Transverse colon (tissue), 4 donors: ENCODE measurements at places on chromosomes 5 and 9. TPM values are rescaled to one million over a fixed set of nuclear protein-coding genes. Genes with fewer than 3 reads are reported as not detected.

F2R gene
- total RNA-seq: 5.6 TPM

TCF7 gene
- total RNA-seq: 2.2 TPM

DNA sequence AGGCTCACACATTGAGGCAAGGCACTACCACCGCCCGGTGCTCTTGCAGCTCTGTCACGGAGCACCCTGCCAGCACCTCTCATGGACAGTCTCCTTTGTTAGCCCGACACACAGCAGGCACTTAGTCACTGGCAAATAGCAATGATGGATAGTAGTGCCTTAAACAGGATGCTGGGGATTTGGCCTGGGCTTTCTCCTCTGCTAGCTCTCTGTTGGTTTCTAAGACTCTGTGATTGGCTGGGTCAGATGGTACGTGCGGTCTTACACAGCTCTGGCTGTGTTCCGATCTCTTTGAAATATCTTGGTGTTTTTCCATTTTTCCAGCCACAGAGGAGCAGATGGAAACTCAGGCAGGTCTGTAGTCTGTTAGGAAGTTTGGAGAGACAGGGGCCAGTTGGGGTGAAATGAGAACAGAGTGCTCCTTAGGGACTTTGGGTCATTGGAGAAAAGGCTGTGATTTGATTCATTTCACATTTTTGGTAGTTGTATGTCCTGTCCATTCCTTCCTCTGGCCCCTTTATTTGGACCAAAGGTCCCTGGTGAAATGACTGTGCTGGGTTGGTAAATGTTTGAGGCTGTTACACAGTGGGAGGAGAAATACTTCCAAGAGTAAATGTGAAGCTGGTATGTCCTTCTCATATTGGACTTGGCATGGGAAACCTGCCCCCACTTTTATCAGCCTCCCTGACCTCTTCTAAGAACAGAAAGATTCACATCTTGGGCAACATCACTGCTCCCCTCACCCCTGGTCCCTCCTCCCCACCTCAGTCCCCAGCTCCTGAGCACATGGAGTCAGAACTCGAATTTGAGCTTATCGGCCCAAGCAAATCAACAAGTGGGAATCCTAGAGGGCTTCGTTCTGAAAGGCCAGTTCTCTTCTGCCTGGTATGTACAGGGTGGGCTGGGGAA lies 3.4 kb downstream of the SMIM3 start:
- peak; percentile 51 for DNase-seq

DNA sequence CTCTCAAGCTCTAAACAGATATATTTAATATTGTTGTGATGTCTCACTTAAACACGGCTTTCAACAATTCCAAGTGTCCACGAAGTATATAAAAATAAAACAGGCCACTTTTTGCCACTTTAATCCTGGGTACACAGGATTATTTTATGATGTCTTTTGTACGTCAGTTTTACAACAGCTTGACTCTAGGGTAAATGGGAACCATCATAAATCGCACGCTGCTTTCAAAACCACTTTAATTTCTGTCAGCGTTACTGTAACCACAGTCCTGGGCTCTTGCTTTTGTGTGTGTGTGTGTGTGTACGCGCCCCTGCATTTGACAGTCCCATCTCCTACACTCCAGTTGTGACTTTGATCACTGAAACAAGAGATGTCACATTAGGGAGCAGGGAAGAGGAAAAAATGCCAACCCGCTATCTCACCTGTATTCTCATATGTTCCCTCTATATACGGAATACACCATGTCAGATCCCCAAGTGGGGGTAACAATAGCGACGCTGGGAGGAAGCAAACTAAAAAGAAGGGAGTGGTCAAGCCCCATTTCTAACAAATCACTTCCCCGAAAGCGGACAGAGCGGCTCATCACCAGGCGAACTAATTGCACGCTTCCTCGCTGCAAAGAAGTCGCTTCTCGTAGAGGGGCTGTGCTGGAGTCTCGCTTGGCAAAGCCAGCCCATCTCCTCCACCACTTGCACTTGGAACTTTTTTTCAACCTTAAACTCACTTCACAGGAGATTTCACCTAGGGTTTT lies 1.2 kb downstream of the BNC2 start:
- peak; percentile 24 for DNase-seq

DNA sequence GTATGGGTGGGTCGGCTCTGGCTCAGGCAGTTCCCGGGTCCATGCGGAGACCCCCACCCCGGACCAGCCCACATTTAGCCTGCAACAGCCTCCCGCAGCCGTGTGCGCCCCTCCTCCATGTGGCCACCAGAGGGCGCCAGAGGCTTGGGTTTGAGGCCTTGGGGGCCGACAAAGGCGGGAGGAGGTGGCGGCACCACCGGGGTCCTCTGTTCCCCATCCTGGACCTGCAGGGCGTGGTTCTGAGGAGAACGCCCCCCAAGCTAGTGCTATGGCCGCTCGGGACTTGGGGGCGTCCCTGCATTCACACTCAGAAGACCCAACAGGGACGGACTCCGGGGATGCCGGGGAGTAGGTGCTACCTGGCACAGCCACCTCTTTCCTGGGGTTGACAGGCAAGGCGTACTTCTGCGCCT lies 16.5 kb downstream of the ASS1 start:
- peak; percentile 63 for DNase-seq

GRCh38 chr9:85302938-85303756 lies 438.6 kb downstream of the AGTPBP1 start:
- DNase-seq: no peak
